ENCODE measurements at places on chromosomes 13 and 19. TPM values are rescaled to one million over a fixed set of nuclear protein-coding genes. Genes with fewer than 3 reads are reported as not detected.

The DIRAS1 gene
- 6.9 TPM for total RNA-seq

The ZNF549 gene
- 9.0 TPM for total RNA-seq

The FOSB gene
- total RNA-seq: 93.8 TPM

The CC2D1A gene
- total RNA-seq: 44.3 TPM

The PIH1D1 gene
- total RNA-seq: 80.2 TPM

The GRIN3B gene
- 0.46 TPM for total RNA-seq

The GTPBP3 gene
- 28.9 TPM for total RNA-seq

The TNNT1 gene
- total RNA-seq: not detected
